HuH-7 (cell line): ENCODE measurements at places on chromosomes 7 and 10.

DNA sequence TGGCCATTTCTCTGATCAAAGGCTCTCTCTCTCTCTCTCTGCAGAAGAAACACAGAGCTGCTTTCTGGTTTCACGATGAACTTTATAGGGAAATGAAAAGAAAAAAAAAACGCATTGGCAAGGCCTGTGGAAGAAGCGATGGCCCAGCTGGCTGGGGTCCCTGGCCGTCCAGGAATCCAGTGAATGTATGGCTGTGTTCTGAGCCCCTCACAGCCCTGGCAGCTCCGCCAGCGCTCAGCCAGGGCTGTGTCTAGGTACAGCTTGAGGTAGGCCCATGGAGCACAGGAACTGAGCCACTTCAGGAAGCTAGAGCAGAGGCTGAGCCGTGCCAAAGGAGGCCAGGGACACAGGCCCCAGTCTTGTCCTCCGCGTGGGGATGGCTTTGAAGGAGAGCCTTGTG, 13.1 kb upstream of the UCMA start:
- no peak for DNase-seq

- DNase-seq = no peak
Measured at GRCh38 chr7:11792166-11792565, 39.8 kb downstream of the THSD7A start.

DNA sequence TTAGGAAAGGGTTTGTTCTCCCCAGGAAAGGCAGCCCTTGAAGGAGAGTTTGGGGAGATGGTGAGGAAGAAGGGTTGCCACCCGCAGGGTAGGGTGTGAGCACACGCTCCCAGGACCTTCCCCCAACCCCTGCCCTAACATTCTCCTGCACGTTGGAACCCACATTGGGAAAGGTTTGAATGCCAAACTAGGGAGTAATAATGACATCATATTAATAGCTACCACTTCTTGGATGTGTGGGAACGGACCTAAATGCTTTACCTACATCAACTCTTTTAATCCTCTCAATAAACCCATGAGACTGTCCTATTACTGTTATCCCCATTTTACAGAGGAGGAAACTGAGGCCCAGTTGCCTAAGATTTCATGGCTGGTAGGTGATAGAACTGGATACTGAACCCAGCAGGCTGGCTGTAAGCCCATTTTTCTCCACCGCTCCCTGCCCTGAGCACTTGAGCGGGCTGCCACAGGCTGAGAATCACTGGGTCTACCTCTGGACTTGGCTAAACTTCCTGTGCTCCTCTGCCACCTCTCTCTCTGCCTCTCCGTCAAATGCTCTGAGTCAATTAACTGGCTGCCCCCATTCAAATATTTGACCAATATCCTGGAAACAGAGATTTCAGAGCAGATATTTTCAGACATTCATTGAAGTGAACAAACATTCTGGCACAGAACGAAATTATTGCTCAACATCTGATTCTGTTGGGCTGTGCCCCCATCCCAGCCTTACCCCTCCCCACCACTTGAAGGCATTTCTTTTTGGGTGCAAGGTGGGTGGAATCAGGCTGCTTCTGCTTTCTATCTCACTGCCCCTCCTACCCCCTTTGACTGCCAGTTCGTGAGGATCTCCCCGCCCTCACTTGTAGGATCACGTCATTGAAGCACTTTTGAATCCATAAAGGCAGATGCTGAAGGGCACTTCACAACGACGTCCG, 129.7 kb downstream of the C10orf105 start:
- no peak for DNase-seq

DNA sequence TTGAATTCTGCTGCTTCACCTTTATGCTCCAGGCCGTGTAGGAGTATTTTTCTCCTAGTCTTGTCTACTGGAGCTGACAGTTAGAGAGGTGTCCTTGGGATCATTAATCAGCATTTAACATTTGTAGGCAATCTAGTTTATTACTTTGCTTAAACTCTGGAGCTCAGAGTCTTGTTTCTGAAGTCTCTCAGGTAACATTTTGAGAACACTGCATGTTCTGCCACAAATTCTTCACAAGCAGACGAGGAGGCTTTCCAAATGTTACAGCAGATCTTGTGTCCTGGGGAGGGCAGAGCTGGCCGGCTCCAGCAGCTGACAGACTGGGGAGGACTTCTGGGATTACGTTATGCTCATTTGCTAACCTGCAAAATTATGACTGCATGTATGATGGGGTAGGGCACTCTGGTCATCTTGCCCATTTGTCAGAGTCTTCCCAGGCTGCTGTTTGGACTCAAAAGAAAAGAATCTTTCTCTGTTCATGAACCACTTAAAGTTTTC, 50.5 kb downstream of the GALNT17 start:
- DNase-seq = no peak

DNA sequence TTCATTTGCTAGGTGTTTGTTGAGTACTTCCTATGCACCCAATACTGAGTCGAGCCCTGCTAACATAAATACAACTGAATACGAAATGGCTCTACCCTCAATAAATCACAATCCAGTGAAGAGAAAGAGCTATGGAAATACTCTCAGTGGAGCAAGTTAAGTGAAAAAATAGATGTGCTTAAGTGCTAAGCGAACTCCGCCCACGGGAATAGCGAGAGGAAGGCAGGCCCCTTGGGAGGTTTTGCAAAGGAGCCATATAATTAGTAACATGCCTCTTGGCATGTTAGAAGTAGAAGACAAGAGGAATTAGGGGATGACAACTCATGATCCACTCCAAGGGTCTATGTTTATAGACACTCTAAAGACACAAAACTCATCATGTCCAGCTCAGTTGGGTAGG, 42.8 kb upstream of the TSPAN33 start:
- DNase-seq = no peak

GRCh38 chr10:96439725-96440124, 74.0 kb downstream of the TLL2 start:
- no peak for DNase-seq

GRCh38 chr7:109259151-109259550, 689.5 kb downstream of the DNAJB9 start:
- DNase-seq = no peak

DNA sequence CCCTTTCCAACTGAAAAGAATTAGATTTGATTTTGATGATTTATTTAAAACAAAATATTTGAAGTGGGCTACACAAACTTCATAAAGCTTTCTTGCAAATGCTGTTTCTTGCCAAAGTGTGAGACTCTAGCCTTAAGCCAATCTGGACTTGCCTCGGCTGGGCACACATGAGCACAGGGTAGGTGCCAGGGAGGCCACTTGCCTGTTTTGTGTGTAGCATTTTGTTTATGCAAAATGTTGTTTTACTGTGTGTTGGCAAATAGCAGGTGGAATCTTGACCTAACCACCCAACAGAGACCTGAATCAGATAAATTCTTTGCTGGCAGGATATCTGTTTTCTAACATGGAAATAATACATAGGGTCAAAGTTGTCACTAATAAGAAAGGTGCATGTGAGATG, 161.1 kb downstream of the BMPER start:
- no peak for DNase-seq

- no peak for DNase-seq
Measured at GRCh38 chr7:111846898-111847297, 284.6 kb upstream of the IMMP2L start.

GRCh38 chr7:42227021-42227420, 10.0 kb downstream of the GLI3 start:
- no peak for DNase-seq

- no peak for DNase-seq
Measured at GRCh38 chr10:122519144-122519543, 41.4 kb upstream of the DMBT1 start.

DNA sequence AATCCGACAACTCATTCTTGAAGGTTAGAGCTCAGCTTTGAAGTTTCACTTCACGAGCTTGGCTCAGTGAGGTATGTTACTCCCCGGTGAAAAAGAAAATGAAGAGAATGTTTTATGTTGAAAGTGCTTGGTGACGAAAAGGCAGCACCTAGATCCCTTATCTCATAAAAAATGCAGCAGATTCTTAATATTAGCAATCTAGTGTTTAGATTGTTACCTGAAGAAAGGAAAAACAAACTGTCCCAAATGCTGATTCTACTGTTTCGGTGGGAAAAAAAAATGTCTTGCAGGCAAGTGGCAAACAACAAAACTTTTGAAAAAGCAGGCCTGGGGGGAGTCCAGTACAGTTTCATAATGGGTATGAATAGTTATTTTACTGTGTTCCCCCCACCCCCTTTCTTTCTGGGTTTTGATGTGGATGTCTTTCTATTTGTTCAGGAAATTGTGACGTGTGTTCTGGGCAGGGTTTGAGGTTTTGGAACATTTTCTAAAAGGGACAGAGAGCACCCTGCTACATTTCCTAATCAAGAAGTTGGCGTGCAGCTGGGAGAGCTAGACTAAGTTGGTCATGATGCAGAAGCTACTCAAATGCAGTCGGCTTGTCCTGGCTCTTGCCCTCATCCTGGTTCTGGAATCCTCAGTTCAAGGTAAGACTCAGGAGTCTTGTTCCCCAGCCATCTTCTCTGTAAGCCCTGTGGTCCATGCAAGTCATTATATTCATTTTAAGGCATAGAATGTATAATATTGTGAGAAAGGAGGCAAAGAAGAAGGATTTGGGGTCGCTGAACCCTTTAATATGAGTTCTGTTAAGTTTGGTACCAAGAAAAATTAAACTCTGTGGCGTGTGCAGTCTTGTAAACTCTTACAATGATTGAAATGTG, at the start of gene SRGN:
TSS of gene SRGN (plus strand) at position 514 of the 881 bp plus-strand sequence. CDS start at position 569, 55 bp downstream.
- DNase-seq = no peak

DNA sequence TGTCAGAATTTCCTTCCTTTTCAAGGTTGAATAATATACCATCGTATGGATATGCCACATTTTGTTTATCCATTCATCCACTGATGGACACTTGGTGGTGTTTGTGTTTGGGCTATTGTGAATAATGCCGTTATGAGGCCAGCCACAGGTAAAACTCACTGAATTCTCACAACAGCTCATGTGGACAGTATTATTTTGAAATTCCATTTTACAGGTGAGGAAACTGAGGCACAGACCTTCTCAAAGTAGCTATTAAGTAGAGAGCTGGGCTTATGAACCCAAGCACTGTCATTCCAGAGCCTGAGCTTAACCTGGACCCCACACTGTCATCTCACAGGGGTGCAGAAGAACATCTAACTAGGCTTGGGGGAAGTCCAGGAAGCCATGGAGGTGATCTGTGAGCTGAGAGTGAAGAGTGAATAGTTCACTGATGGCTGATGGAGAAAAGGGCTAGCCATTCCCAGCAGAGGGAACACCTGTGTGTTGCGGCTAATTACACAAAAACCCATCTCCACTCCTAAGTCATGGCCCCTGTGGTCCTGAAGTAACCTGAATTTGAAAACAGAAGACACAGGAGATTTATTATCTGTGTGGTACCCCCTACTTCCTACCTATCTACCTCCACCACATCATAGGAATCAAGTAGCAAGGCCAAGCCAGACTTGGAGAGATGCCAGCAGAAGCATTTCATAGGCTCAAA, 8.7 kb downstream of the INMT start:
- no peak for DNase-seq

DNA sequence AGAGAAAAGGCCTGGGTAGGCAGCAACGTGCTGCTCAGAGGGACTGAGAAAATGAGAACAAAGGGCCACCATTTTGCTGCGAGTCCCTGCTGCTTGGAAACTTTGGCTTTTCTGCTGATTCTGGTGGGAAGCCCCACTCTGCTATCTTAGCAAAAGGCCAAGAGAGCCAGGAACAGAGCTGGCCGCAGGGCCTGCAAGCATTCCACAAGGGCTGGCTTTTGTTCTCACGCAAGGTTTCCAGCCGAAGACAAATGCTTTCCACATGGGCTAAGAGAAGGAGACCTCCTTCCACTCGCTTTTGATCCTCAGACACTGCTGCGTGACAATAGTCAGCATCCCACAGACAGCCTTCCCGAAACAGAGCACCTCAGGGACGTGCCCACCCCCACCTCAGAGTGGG, 163.1 kb downstream of the ARHGAP12 start:
- no peak for DNase-seq

- no peak for DNase-seq
Measured at GRCh38 chr7:157799076-157799685, 462.4 kb downstream of the DNAJB6 start.

GRCh38 chr10:118732245-118733165, 22.3 kb downstream of the CACUL1 start:
- DNase-seq = no peak

- no peak for DNase-seq
Measured at GRCh38 chr7:157124690-157125089, 14.0 kb upstream of the UBE3C start.

GRCh38 chr7:16916105-16916639, 34.4 kb upstream of the AGR3 start:
- DNase-seq = no peak

GRCh38 chr10:112343056-112343806, 30.7 kb upstream of the ACSL5 start:
- DNase-seq = no peak

DNA sequence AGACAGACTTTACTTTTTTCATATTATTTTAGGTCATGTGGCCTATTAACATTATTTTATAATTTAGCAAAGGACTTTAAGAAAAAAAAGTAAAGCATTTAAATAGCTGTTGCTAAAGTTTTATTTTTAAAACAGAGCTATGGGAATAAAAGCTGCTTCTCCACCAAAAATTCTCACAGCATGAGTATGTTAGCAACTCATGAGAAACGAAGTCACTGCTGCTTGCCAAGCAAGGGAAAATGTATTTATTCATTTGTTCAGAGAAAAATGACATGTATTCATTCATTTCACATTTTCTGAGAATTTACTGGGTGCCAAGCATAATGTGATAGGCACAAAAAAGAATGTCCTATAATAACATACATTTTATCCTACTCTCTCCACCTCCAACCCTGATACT, 5.1 kb downstream of the LRRC72 start:
- DNase-seq = no peak

- DNase-seq = no peak
Measured at GRCh38 chr7:53101026-53101425, 65.6 kb downstream of the POM121L12 start.

DNA sequence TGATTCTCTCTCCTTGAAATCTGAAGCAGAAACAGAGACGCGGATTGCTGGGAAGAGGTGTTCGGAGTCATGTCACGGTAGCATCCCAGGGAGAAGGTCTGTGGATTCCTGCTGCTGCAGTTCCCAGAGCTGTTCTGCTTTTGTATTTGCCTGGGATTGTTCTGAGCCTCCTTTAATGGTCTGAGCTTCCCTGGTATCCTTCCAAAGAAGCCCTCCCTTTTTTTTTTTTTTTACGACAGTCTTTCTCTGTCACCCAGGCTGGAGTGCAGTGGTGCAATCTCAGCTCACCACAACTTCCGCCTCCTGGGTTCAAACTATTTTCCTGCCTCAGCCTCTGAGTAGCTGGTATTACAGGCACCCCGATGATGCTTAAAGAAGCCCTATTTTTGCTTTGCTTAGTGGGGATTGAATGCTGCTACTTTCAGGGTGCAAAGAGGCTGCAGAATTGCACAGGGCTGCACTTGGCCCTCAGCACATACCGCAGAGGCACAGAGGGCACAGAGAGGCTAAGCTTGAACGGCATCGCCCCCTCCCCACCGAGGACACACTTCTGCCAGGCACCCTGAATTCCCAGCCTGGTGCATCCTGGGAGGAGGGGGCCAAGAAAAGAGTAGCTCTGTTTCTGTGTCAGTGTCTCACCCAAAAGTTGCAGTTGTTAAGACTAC, 208.6 kb upstream of the GALNT17 start:
- DNase-seq = no peak

GRCh38 chr7:8579661-8580194, 146.3 kb downstream of the NXPH1 start:
- no peak for DNase-seq

- no peak for DNase-seq
Measured at GRCh38 chr10:86401588-86402282, 35.1 kb upstream of the GRID1 start.
